ENCODE measurements at places on chromosomes 1 and 21.

GRCh38 chr1:73644198-73644597, 553.8 kb downstream of the LRRIQ3 start:
- no peak for DNase-seq

- no peak for DNase-seq
Observed at GRCh38 chr21:45525153-45525909, 16.9 kb downstream of the SLC19A1 start.

DNA sequence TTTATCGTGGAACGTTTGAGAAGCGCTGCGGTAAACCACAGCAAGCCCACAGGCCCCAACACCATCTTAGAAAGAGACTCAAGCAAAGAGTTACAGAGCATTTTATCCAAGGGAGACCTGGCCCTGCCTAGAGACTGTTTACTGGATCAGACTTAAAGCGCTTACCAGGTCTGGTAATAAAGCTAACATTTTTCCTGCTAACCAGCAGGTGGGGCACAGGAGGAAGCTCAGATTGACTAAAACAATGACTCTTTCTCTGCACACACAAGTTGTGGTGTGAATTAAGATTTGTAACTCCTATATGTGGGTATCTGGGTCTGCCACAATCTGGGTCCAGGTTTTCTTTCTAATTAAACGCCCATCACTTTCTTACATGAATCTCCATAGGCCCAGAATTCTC, 136.5 kb upstream of the ETS2 start:
- peak; percentile 49 for DNase-seq

DNA sequence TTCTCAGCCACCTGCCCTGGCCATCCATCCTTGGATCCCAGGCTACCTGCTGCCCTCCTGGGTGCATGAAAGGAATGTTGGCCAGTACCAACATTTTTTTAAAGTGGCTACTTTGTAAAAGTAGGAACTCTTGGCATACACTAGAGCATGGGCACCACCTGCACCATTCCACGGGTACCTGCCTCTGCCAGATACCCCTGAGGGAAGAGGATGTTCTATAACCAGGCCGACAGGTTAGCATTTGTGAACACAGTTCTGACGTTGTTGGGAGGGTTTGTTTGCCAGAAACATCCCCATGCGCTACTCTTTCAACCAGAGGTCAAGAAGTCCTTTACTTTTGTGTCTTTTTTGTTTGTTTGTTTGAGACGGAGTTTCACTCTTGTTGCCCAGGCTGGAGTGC, 43.0 kb downstream of the EVA1C start:
- no peak for DNase-seq

DNA sequence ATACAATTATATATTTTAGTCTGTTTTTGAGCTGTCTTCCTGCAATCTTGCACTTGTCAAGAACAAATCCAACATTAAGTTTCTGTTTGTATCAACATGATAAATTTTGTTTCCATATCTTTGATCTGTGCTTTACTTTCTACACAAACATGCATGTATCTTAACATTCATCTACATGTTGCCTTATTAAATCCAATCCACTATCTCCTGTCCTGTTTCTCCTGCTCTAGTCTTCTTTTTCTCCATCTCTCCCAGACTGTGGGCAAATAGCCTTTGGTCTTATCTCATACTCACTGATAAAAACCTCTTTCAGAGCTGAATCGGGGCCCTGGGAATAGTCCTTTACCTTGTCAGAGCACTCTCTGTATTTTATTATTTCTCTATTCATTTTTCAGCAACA, 101.3 kb downstream of the PLPPR4 start:
- no peak for DNase-seq

GRCh38 chr1:29120947-29121485, 2.7 kb downstream of the TMEM200B start:
- peak; percentile 35 for DNase-seq

DNA sequence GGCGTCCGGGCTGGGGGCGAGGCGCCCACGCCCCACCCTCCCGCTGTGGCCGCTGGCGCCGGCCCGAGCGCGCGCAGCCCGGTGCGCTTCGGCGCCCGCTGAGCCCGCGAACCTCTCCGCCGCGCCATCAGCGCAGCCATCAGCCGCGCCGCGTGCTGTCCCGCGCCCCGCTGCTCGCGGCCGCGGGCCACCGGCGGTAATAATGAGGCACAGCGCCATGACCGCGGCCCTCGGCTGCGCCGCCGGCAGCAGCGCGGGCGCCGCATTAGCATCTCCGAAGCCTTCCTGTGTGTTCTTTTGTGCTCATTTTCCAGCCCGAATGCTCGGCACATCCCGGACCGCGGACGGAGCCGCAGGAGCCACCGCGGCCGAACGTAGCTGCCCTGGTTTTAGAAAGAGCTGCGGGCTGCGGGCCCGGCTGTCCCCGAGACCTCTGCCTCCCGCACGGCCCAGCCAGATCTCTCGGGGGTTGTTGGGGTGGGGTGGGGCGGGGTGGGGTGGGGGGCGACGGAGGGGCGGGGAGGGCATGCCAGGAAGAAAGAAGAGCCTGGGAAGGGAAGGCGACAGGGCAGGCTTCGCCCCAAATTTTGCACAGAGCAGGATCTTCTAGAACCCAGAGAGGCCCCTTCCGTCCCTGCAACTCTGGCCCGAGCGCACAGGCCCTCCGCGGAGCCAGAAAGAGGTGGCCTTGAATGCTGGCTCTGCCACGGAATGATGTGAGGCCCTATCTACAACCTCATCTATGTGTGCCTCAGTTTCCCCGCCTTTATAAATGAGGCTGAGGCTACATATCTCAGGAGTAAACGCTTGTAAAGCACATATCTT, 55.3 kb downstream of the RRAGC start:
- no peak for DNase-seq

- DNase-seq, result no peak
Observed at GRCh38 chr1:55554611-55555010, 339.4 kb upstream of the USP24 start.

GRCh38 chr1:5522531-5523145, 469.6 kb downstream of the NPHP4 start:
- no peak for DNase-seq

DNA sequence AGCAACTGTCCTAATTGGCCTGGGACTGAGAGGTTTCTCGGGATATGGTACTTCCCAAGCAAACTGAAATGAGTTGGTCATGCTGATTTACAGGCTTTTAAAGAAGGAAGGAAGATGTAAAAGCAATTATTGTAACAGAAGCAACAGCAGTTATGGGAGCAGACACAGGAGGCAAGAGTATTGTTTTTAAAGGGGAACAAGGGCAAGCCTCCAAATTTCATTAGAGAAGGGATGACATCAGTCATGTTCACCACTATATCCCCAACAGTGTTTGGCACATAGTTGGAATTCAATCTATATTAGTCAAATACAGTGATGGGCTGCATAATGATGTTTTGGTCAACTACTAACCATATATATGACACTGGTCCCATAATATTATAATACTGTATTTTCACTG, 46.0 kb upstream of the JUN start:
- DNase-seq, result no peak

DNA sequence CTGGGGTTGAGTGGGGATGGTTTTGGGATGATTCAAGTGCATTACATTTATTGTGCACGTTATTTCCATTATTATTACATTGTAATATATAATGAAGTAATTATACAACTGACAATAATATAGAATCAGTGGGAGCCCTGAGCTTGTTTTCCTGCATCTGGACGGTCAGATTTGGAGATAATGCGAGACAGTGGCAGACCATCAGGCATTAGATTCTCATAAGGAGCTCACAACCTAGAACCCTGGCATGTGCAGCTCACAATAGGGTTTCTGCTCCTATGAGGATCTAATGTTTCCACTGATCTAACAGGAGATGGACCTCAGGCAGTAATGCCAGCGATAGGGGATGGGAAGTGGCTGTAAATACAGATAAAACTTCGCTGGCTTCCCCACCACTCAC, 77.9 kb upstream of the LRRC53 start:
- DNase-seq, result no peak

- peak; percentile 64 for DNase-seq
Observed at GRCh38 chr1:48526008-48526710, 54.2 kb upstream of the SPATA6 start.

- no peak for DNase-seq
Observed at GRCh38 chr1:30830537-30830936, 73.0 kb upstream of the LAPTM5 start.

DNA sequence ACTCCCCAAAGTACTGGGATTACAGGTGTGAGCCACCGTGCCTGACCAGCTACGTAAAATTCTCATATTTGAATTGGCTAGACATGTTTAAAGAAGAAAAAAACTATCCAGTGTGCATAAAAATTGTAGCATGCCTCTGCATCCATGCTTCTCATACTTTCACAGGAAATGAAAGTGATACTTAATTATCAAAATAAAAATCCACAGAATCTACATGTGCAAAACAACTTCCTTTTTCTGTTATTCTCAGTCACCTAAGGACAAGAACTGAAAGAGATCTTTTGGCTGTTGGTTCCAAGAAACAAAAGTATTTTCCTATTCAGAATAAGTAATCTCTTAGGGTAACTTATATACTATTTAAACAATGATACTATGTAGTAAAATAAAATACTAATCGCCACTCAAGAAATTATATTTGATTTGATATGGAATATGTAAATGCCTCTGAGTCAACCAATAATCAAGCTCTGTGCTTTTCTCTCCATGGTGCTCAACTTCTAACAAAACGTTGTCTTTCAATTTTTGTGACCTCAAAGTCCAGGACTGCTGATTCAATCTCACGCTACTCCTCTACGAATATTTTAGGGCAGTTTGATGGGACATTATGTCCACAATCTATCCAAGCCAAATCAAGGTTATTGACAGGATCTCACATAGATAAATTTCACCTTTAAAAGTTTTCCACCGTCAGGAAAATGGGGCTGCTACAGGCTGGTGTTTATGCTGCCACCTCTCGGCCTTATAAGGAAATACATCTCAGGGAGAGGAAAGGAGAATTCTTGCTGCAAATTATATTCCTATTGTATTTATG, 102.7 kb downstream of the ZNF281 start:
- DNase-seq, result peak; percentile 62

GRCh38 chr1:21298981-21299391, 8.7 kb upstream of the ECE1 start:
- DNase-seq, result no peak

DNA sequence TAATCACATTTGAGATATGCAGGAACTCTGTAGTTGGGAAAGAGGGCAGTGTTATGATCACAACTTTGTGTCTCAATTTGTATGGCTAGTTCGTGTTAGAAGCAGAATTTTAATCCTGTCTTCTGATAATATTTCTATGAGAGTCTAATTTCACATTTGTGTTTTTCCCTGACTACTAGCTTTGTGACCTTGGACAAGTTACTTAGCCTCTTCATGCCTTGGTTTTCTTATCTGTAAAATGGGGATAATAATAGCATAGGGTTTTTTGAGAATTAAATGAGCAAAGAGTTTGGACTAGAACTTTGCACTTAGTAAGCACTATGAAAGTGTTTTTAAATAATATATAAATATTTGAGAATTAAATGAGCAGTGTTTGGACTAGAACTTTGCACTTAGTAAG, 24.9 kb upstream of the SCAF4 start:
- DNase-seq, result no peak

- no peak for DNase-seq
Observed at GRCh38 chr1:218350035-218350525, 4.9 kb downstream of the TGFB2 start.

DNA sequence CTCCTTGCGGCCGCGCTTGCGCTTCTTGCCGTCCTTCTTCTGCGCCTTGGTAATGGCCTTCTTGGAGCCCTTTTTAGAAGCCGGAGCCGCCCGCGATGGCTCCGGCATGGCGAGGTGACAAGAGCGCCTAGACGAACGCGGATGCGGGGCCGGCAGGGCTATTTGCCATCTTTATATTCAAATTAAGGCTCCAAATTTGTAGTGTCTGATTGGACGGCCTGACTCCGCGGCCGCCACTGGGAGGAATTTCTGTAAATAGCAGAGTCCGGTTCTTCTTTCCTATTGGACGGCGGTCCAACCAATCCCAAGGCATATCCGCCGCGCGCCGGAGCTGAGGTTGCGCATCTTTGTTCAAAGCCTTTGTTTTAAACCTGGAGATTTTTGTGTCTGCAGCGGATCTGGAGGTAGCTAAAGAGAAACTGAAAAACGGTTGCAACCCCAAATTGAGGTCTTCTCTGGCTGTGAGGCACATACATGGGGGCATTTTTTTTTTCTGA, 22.6 kb upstream of the RNF187 start:
- DNase-seq, result peak; percentile 95

GRCh38 chr1:194117582-194117981, 931.2 kb upstream of the B3GALT2 start:
- no peak for DNase-seq

DNA sequence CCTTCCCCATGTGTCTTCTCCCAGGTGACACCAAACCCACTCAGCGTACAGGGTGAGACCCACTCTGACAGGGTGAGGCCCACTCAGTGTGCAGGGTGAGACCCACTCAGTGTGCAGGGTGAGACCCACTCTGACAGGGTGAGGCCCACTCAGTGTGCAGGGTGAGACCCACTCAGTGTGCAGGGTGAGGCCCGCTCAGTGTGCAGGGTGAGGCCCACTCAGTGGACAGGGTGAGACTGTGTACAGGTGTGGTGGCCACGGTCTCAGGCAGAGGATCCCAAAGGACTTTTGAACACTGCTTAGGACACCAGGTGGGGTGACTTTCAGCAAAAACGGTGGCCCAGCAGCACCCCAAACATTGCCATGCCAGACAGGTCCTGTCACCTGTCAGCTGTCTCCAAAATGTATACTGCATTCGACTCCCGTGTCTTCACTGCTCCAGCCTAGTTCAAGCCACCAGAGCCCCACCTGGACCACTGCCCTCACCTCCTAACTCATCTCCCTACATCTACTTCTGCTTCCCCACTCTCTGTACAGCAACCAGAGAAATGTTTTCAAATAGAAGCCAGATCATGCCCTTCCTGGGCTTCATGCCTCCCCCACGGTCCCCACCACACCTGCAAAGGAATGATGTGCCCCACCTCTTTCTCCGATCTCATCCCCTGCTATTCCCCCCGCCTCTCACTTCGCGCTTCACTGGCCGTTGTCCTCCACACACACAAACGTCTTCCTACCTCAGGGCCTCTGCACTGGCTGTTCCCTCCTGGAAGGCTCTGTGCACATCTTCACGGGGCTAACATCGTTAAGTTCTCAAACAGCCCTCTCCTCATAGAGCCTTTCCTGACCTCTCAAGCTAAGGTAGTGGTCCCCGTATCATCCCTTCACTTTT, 52.1 kb downstream of the ACBD3 start:
- no peak for DNase-seq

- no peak for DNase-seq
Observed at GRCh38 chr1:22343456-22344328, 108.0 kb upstream of the ZBTB40 start.

DNA sequence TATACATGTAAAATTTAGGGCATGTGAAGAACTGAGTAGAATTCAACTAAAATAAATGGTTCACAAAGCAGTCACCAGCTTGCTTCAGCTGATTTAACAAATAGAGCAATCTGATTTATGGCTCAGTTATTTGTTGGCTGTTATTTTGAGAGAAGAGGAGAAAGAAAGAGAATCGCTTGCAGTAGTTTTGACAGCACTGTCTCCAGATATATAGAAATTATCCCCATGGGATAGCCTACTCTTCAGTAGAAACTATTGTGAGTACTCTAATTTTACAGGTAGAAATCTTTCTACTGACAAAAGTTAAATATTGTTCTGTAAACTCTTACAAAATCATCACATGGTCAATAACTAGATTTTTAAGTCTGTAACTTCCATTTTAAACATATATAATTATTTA, 1098.2 kb downstream of the MRPL39 start:
- DNase-seq, result no peak

GRCh38 chr1:99964806-99965205, 5.0 kb upstream of the SLC35A3 start:
- DNase-seq, result no peak

Measured in NCI-H510A treated with DMSO at 0.1 percent for 48 hours (cell line).